Activated CD4-positive, alpha-beta T cell treated with anti-CD3 and anti-CD28 coated beads for 36 hours (primary cell): ENCODE measurements at places on chromosomes 2 and 18. TPM values are rescaled to one million over a fixed set of nuclear protein-coding genes. Genes with fewer than 3 reads are reported as not detected.

DNA sequence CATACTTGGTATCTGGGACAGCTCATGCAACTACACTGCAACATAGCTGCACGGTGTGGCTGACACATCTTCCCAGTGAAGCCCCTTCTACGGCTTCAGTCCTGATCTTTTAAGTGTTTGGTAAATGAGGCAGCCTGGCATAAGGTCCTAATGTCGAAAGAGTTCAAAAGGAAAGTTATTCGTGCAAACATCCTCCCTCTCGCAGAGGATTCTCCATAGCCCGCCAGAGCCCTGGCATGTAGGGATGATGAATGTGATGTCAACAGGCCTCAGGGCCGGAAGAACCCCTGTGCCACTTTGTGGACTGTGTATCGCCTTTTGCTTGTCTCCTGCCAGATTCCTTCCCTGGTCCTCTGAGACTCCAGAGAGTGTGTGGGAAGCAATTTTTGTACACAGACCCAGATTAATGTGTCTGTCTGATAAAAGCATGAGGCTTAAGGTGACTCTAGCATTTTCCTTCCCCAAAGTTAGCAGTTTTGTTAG lies 88.5 kb downstream of the SOCS6 start:
- no peak for DNase-seq

DNA sequence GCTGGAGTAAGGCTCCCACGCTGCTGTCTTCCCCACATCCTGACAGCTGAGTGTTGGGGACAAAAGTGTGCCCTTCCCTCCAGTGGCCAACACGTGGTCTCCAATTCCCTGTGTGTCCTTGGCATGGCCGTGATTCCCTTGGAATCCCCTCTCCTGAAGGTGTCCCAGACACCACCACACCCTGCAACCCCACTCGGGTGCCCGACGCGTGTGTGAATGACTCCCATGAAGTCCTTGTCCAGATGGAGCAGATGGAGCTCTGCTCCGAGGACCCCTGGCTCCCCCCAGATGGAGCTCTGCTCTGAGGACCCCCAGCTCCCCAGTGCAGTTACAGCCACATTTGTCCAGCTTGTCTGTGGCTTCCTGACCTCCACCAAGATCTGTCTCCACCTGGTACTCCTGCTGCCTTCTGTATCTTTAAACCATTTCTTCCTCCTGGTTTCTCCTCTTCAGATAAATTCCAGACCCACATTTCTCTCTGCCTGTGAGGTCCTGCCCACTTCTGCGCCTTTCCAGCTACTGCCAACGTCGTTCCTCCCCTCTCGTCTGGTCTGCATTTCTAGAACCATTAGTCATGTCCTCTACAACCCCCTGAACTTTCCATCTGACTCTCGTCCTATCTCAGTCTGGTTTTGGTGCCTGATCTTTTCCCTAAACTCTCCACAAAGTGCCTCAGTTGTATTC lies 86.8 kb upstream of the PXDN start:
- DNase-seq: no peak

NGEF gene
- 2.0 TPM for total RNA-seq

MERTK gene
- 0.94 TPM for total RNA-seq

DRC1 gene
- not detected for total RNA-seq

- peak; percentile 54 for DNase-seq
Measured at GRCh38 chr18:24009651-24010333, 4.8 kb upstream of the TTC39C start.

GRCh38 chr2:217601601-217602000 lies 401.2 kb downstream of the TNS1 start:
- DNase-seq: no peak

DNA sequence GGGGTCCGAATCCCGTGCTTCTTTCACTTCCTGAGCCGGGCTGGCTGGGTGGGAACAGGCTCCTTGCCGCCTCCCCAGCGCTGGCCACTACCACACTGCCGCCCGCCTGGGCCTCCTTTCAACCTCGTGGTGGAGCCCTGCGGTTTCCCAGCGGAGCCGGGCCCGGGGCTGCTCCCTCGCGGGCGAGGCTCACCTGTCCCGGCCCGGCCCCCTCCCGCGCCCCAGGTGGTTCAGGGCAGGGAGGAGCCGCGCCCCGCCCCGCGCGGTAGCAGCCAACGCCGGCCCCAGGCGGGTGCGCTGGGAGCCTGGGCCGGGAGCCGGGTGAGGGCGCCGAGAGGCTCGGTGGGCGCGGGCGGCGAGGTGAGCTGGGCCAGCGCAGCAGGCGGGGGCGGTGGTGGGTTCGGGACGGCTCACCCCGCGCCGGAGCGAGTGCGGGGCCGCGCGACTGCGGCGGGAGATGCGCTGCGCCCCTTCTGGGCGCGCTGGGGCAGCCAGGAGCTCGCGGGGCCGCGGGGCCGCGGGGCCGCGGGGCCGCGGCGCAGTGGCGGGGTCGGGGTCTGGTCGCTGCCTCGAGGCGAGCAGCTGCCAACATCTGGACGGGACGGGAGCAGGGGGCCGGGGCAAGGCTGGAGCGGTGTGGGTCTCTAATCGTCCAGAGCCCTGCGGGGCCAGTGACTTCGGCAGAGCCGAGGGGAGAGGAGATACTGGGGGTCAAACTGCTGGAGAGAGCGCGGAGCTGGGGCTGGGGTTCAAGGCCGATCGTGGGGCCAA lies at the start of gene LYPD6B:
Gene LYPD6B (plus strand): TSS at position 258 of the 771 bp plus-strand sequence. CDS start 92,250 bp downstream, outside the sequence.
- peak; percentile 16 for DNase-seq

GRCh38 chr18:39561126-39561525 lies 1995.5 kb upstream of the CELF4 start:
- no peak for DNase-seq

- DNase-seq: no peak
Measured at GRCh38 chr18:26436176-26437051, 111.9 kb downstream of the KCTD1 start.

DNA sequence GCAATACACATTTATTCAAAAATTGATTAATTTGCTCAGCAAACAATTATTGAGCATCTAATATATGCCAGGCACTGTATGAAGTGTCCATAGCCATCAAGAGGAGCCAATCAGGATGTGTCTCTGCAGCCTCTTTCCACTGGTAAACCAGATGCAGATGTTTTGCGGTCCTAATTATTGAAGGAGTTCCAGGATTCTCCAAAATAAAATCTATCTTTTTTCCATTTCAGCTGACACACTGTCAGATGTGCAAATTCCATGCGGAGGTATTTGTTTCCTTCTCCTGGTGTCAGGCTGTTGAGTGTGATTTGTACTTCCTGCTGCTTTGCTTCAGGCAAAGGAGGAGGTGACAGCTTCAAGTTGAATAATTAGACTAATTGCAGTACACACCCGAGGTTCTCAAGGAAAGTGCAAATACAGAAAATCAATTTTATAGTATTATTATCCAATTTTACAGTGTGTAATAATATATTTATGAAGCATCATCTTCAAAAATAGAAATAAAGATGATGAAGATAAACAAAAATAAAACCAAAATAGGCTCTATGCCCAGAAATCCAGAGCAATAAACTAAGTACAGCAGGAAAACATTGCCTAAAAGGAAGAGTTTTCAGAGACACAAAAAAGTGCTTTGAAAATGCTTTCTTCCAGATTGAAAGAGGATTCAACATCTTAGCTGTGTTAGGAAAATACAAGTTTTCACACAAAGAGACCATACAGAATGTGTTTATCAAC lies 1352.9 kb upstream of the CHAC2 start:
- DNase-seq: no peak

- no peak for DNase-seq
Measured at GRCh38 chr2:5781679-5782078, 89.5 kb downstream of the SOX11 start.

GRCh38 chr2:8115456-8115855 lies 566.4 kb upstream of the ID2 start:
- no peak for DNase-seq

NTSR2 gene
- not detected for total RNA-seq

- DNase-seq: no peak
Measured at GRCh38 chr2:164903204-164903603, 52.1 kb downstream of the SLC38A11 start.

APCDD1 gene
- not detected for total RNA-seq

NLRC4 gene
- 0.23 TPM for total RNA-seq
